ENCODE measurements at places on chromosomes 5 and 9.

- no peak for DNase-seq
Observed at GRCh38 chr5:104400941-104401340, 838.4 kb upstream of the NUDT12 start.

DNA sequence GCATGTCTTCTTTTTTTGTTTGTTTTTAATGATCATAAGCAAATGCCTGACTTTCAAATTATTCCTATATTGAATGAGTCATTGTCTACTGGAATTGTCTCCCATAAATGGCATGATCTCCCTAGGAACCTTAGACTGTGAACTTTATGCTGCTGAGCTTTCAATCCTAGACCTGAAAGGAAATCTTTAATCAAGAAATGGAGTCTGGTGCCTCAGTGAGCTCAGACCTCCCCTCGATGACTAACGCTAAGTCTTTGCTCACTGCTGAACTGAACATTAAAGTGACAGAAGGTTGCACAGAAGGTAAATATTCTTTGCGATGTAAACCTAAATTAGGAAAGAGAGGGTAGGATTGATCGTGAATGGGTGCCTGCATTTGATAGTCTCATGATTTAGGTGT is 745.2 kb upstream of the WWC1 start:
- DNase-seq: no peak

DNA sequence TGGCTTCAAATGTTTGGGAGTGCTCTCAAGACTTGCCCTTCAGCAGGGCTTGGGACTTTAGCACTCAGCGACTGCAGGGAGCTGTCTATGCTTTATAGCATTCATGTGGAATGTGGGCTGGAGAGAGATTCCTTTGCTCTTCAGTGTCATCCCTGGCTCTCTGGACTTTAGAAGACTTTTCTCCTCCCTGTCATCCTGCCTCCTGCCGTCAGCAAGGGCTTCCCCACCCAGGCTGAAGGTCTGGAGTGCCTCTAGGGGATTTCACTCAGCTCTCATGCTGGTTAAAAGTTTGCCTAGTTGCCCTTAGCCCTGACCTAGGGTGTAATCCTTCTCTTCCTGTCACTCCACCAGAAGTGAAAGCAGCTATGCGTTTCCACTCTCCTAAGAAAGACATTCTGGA is 210.9 kb downstream of the FRMD3 start:
- no peak for DNase-seq

DNA sequence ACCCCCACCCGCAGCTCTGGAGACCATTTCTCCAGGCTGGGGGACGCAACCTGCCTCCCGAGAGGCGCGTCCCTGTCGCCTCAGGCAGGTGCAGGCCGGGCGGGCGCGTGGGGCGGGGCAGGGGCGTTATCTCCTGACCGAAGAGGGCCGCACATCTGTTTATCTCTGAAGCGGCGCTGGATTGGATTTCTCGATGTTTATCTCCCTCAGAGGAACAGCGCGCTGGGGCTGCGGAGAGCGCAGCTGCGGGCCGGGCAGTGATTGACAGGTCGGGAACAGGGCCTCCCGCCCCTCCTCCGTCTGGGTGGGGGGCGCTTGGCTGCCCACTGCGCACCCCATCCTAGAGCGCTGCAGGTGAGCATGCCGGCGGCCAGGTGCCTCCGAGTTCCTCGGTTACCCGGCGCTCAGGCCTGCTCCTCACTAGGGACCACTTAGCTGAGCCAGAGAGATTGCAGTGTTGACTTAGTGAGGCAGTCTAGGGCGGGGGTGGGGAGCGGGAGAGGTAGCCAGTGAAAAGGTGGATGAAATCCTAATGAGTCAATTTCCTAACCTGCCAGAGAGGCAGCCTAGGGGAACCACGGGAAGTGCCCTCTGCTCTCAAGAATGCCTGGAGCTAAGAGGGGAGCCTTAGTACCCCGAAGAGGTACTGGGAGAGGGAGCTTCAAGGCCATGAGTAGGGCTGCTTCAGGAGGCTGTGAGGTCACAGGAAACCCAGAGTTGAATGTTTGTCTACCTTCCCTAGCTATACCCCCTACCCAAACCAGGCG is 39.6 kb upstream of the TIFAB start:
- no peak for DNase-seq

DNA sequence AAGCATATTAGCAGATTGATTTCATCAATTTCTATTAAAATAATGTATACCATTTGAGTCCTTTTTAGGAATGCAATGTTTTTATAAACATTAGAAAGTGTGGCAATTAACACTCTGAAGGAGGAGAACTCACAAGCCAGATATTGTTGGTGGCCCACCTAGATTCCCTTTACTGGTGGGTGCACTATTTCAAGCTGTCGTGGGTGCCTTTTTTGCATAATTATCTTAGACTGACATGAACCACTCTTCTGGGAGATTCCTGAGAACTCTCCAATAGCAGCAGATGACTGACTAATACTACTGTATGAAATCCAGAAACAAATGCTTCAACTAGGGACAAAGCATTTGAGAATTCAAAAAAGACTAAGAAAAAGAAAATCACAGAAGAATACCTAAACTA is 526.0 kb downstream of the CDH18 start:
- DNase-seq: no peak

- no peak for DNase-seq
Observed at GRCh38 chr9:16976427-16976826, 106.0 kb upstream of the BNC2 start.

GRCh38 chr5:118953652-118954005 is 34.7 kb downstream of the DTWD2 start:
- DNase-seq: no peak

DNA sequence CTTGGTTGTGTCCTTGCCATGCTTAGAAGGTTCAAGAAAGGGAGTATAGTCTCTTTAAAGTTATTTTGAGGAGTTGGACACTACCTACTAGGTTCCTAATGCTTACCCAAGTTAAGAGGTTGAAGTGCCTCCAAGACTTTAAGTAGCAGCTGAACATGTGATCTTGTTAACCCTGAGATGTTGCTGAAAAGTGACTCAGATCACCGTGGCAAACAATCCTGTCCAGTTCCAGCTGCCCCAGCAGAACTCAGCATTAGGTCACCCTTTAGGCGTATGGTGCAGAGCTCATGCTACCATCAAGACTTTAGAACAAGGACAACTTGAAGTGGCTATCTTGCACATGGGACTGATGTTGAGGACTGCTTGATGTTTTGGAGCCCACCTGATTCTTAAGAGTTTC is 22.5 kb downstream of the ZNF462 start:
- no peak for DNase-seq

GRCh38 chr5:180214870-180215770 is 6.1 kb upstream of the RASGEF1C start:
- no peak for DNase-seq

DNA sequence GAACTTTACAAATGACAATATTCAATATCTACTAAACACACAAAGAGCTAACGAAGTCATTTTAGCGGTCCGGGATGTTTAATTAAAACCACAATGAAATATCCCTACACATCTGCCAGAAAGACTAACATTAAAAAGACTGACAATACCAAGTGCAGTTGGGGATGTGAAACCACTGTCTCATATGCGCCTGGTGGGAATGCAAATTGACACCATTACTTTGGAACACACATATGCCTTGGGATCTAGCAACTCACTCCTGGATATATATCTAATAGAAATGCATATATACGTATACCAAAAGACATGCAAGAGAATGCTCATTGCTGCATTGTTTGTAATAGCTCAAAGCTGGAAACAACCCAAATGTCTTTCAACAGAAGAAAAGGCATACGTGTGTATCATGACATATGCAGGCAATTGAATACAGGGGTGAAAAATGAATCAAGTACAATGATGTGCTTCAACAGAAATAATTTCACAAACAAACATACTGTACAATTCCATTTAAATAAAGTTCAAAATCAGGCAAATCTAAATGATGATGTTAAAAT is 153.3 kb downstream of the CARTPT start:
- DNase-seq: no peak

DNA sequence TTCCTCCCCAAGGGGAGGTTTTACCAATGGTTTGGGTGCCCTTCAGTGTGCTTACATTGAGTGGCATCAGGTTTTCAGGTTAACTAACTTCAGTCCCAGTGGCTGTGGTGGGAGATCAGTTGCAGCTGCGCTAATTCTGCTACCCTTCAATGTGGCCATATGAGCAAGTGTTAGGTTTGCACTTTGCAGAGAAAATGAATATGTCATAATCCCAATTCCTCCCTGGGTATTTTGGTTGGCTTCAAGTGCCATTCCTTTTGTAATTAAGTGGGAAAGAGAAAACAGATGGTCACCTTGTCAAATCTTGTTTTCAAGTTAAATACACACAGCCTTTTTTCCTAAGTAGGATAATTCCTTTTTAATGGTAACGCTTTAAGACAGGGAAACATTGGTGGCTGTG is 236.2 kb downstream of the TLE4 start:
- DNase-seq: no peak

GRCh38 chr5:32489791-32490562 is 45.4 kb upstream of the ZFR start:
- peak; percentile 70 for DNase-seq

DNA sequence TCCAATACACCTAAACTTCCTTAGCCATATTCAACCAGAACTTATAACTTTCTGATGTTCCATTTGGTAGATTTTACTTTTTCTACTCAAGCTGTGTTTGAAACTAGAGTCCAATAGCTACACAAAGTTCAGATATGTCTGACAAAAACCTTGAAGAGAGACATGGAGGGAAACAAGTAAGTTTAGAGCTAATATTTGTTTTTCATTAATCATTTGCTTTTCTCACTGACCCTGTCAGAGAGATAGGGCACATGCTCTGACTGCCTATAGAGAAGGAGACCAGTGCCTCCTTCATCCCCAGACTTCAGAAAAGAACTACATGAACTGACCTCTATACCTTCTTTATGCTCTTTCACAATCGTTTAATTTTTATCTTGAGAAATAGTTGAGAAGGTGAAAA is 157.0 kb upstream of the PPP1R2B start:
- no peak for DNase-seq

DNA sequence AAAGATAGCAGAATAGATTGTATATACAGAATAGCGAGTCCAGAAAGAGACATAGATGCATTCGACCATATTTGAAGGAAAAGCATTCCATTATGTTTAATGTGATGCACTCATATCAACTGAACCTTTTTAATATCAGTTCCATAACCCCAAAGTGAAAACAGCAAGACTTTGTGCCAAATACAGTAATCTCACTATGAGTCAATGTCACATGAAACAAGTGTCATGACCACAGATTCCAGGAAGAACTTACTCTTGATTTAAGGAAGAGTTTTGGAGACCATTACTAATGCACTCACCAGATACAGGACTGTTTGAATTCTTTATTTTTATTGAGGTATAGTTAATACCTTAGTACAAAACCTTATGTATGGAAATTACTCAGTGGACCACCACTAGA is 220.5 kb downstream of the SH3GL2 start:
- no peak for DNase-seq

GRCh38 chr5:73550016-73550415 is 15.4 kb downstream of the ANKRA2 start:
- DNase-seq: no peak

GRCh38 chr9:133403766-133404453 is 13.9 kb downstream of the REXO4 start:
- DNase-seq: peak; percentile 64

DNA sequence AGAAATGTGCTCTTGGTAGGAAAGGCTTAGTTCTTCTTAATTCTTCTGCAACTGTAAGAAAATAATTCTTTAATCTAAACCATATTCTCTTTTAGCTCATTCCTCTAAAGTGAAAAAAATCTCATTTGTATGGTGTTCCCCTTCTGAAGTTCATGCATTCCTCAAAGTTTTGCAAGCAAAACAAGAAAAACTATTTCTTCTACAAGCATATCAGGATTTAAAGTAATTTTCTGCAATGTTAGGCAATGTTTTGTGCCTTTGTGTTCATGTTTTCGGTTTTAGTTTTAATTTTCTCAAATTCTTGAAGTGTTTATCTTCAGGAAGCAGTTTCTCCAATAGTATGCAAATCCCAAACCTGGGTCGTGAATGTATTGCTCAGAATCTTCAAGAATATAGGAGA is 12.7 kb upstream of the GPR21 start:
- DNase-seq: no peak

- DNase-seq: no peak
Observed at GRCh38 chr5:119458911-119459632, 6.8 kb downstream of the HSD17B4 start.

- DNase-seq: no peak
Observed at GRCh38 chr9:95107001-95107749, 210.3 kb downstream of the FANCC start.

DNA sequence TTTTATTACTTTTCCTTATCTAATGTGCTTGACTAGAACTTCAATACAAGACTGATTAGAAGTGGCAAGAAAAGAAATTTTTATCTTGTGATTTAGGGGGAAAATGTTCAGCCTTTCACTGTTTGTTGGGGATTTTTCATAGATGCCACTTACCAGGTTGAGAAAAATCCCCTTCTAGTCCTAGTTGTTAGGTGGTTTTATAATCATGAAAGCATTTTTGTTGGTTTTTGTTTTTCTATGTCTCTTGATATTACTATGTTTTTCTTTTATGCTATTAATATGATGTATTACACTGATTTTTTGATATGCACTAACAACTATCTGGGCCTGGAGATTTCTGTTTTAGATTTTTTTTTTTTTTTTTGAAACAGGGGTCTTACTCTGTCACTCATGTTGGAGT is 134.0 kb downstream of the PARP8 start:
- DNase-seq: no peak

DNA sequence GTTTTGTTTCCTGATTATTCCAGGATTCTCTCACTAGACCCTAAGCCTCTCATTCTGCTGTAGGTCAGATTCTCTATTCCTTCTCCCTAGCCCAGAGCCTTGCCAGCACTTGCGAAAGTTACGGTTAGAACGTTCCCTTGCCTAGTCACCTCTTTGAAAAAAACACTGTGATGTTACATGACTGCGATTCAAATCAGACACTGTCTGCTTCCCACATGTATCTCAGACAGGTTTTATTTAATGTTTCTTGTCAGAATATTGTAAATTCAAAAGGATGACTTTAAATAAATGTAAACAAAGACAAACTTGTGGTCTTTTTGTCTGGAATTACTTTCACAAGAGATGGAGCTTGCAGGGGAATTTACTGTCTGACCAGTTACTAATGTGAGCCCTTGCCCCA is 116.5 kb upstream of the OTULINL start:
- no peak for DNase-seq

DNA sequence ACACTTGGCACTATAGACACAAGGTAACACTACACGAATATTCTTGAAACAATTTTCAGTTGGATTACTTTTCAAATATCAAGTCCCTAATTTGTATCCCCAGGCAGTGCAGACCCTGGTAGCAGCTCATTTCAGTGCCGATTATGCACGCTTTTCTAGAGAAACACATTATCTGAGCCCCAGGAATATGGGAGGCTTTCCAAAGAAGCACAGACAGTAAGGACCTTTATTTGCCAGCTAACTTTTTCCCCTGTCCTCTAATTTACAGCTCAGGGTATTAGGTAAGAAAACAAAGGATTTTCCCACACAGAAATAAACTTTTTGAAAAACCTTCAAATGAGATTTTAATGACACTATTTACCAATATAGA is 852.3 kb upstream of the DMAC1 start:
- no peak for DNase-seq

- no peak for DNase-seq
Observed at GRCh38 chr9:136832581-136832980, 9.7 kb upstream of the AJM1 start.
